Stimulated activated CD8-positive, alpha-beta memory T cell treated with anti-CD3 and anti-CD28 coated beads, Interleukin-15, amount 100 ng/mL, for 48 hours (primary cell): ENCODE measurements at places on chromosomes 6 and 20.

- DNase-seq, result no peak
These were observed 186.8 kb downstream of the CDH26 start for GRCh38 chr20:60144974-60145527.

DNA sequence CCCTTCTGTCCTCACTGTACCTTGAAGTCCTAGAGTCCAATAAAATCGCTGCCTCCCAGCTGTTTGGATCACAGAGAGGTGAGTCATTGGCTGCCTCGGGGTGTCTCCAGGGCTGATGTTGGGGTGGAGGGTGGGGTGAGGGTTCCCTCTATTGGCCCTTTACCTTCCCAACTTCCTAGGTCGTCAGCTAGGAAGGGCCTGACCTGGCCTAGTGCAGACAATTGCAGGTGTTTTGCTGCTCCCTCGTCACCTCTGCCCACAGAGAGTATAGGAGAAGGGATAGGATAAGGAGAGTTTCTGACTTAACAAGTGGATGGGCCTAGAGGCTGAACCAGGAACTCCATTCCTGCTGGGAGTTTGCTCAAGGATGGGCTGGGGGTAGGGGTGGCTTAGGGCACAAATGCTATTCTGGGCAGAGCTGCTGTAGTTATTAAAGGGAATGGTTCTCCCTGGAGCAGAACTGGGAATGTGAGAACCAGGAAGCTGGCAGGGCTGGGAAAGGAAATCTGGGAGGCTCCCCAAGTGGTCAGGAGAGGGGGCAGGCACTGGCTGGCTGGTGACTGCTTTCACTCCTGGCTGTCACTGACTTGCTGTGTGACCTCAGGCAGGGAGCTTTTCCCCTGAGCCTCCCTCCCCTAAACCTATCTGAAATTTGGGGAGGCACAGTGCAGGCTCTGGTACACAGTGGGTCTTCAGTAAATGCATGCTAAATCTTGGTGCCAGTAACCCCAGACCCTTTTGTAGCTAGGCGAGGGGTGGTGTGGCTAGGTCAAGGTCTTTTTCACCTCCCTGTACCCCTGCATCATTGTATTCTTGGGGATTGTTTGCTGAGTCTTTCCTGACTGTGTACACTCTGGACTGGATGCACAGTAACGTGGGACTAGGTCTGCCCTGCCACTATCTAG lies 1.5 kb downstream of the TP53INP2 start:
- DNase-seq, result no peak

DNA sequence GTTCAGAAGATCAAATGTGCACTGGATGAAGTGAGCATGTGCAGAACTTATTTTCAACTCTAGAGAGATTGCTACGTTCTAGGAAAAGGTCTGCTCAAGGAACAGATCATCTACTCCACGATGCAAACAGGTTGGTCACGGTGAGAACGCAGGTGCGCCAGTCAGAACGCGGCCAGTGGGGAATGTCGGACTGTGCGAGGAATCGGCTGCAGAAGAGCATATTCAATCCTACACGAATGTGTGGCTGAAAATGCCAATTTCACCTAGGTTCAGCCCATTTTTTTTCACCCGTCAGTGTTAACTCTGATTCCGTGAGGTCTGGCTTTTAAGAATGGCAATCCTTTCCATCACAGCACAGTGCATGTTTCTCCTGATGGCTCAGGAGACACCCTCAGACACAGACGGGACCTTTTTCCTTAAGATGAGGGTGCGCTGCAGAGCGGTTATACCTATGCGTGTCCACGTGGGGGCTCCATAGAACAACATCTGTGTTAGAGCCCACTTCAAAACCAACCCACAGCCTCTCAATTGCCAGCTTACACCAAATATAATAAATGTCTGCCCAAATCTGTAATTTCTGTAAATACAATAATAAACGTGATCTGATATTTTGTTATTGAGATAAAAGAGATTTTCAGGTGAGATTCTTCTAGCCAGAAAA lies 250.4 kb downstream of the FOXA2 start:
- DNase-seq, result peak; percentile 2

GRCh38 chr20:14418376-14418775 lies 81.0 kb upstream of the FLRT3 start:
- DNase-seq, result no peak

DNA sequence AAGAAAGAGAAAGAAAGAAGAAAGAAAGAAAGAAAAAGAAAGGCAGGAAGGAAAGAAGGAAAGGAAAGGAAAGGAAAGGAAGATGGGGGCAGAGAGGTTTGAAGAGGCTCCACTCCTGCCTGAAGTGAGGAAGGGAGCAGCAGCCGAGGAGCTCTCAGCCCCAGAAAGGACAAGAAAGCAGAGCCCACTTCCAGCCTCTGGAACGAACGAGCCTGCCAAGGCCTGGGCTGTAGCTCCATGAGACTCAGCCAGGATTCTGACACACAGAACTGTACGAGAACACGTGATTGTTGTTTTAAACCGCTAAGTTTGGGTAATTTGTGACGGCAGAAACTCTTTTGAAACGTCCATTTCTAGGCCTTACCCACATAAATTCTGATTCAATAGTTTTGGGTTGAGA lies 69.5 kb downstream of the TTLL2 start:
- no peak for DNase-seq
